ENCODE measurements at places on chromosomes 11 and 22. TPM values are rescaled to one million over a fixed set of nuclear protein-coding genes. Genes with fewer than 3 reads are reported as not detected.

DNA sequence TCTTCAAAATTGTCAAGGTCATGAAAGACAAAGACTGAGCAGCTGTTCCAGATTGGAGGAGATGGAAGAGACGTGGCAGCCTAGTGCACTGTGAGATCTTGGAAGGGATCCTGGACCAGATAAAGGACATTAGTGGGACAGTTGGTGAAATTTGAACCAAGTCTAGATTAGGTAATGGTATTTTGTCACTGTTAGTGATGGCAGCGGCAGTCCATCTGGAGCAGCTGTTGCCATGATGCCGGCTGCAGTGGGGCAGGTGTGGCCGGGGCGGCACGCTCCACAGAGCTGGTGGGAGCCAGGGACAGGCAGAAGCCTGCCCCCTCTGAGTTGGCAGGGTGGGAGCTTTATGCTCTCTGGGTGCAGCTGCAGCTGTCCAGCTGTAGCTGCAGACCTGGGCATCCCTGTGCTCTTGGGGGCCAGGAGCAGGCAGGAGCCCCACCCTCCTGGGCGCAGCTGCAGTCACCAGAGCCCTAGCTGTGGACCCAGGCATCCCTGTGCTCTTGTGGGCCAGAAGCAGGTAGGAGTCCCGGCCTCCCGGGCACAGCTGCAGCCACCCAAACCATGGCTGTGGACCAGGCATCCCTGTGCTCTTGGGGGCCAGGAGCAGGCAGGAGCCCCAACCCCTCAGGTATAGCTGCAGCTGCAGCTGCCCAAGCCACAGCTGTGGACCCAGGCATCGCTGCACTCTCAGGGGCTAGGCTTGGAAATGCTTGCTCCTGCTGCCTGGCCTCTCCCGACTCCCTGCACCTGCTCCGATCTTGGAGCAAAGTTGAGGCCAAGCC lies 20.7 kb downstream of the DIXDC1 start:
- no peaks in the 10 kb centered on the region for H3K4me1 ChIP-seq
- H3K27ac ChIP-seq = no peak overlapping the region
- H3K4me3 ChIP-seq = no peak overlapping the region
- no peaks in the 10 kb centered on the region for H3K27me3 ChIP-seq
- H3K36me3 ChIP-seq = no peaks in the 10 kb centered on the region

DNA sequence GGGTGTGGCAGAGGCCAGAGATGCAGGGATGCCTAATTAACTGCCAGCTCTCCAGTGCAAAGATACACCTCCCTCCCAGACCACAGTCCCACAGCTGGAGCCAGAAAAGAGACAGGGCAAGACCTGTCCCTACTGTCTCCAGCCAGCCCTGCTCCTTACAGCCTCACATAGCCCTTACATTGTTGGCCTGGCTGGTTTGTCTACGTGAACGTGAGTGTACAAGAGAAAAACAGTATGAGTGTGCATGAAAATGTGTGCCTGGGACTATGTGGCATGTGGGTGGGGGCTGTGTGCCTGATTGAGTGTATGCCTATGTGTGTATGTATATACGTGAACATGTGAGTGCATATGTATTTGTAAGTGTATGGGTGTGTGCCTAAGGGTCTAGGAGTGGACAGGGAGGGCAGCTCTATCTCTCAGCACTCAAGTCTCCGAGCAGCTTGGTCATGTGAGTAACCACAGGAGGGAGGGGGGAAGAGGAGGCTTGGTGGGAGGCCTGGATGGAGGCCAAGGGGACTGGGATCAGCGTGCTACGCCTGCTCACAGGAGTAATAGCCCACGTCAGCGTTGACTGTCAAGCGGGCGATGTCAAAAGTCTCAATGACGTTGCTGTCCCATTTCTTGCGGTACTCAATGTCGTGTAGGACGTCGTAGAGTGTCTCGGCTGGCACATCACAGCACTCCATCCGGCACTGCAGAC lies 6.6 kb upstream of the ARAP1 start:
- H3K4me3 ChIP-seq = no peak overlapping the region
- peaks cover 8% of the 10 kb centered on the region for H3K36me3 ChIP-seq
- H3K27me3 ChIP-seq = no peaks in the 10 kb centered on the region
- H3K27ac ChIP-seq = no peak overlapping the region
- H3K4me1 ChIP-seq = peaks cover 3% of the 10 kb centered on the region

- H3K36me3 ChIP-seq = no peaks in the 10 kb centered on the region
- no peak overlapping the region for H3K27ac ChIP-seq
- no peaks in the 10 kb centered on the region for H3K4me1 ChIP-seq
- no peak overlapping the region for H3K4me3 ChIP-seq
- DNase-seq = no peak
These were observed 84.6 kb upstream of the ANO3 start for GRCh38 chr11:26247340-26247739.

DNA sequence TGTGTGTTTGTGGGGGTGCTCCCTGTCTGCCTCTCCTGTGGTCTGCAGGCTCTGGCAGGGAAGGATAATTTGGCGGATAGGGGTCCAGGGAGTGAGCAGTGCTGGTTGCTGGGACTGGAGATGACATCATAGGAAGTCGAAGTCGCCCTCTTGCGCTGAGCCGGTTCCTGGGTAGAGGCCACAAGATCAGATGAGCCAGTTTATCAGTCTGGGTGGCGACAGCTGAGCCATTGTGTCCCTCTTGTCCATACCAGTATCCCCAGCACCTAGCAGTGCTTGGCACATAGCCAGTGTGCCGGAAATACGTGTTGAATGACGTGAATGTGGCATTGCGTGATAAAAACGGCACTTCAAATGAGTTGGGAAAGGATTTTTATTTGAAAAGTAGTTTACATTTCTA lies 9.8 kb downstream of the APOL5 start:
- H3K36me3 ChIP-seq = no peaks in the 10 kb centered on the region
- no peak for DNase-seq
- no peak overlapping the region for H3K27ac ChIP-seq
- no peaks in the 10 kb centered on the region for H3K4me1 ChIP-seq
- H3K4me3 ChIP-seq = no peak overlapping the region
- H3K27me3 ChIP-seq = no peaks in the 10 kb centered on the region

DNA sequence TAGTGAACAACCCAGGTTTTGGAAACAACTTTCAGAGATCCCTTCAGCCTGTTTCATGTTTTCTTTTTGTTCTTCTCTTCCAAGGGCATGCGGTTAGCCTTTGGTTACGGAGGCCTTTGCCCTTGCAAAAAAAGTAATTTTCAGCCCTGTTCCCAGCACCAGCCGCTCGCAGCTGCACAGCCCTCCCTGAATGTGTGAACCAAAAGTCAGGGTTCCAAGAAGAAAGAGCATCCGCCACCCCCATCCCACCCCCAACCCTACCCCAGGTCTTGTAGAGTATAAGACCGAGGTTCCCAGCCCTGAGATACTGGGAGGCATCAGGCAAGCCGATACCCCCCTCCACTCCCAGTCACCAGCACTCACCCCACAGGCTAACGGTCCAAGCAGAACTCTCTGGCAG lies 56.4 kb downstream of the IGLL1 start:
- no peak overlapping the region for H3K27ac ChIP-seq
- no peaks in the 10 kb centered on the region for H3K27me3 ChIP-seq
- peaks cover 13% of the 10 kb centered on the region for H3K4me1 ChIP-seq
- H3K4me3 ChIP-seq = no peak overlapping the region
- no peaks in the 10 kb centered on the region for H3K36me3 ChIP-seq

DNA sequence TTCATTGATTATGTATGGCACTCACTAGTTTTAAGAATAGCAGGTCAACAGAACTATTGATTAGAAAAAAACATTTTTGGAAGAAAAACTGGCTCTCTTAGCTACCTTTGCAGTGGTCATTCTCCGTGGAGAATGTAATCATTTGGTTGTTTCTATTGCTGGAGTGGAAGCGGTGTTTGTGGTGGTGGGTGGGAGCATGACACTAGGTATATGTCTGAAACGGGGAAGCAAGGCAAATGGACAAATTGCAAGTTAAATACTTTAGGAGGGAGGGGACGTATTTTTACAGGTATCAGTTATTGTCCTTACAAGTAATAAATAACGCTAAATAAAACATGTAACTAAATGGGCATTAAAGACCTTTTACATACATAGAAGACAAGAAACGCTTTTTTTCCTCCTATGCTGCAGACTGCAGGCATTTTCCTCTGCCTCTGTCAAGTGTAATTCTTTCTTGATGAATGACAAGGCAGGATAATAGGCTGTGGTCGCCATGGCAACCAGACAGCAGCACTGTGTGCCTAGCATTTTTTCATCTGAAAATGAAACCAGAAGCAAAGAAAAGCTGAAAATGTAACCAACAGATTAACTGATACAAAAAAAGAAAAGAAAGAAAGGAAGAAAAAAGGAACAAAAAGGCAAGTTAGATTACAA lies 46.2 kb downstream of the BLID start:
- DNase-seq = no peak
- H3K27ac ChIP-seq = no peak overlapping the region
- H3K27me3 ChIP-seq = no peaks in the 10 kb centered on the region
- peaks cover 4% of the 10 kb centered on the region for H3K4me1 ChIP-seq
- H3K4me3 ChIP-seq = no peak overlapping the region

- no peak for DNase-seq
- H3K27me3 ChIP-seq = no peaks in the 10 kb centered on the region
- no peak overlapping the region for H3K4me3 ChIP-seq
- no peaks in the 10 kb centered on the region for H3K4me1 ChIP-seq
These were observed 210.0 kb downstream of the KIRREL3 start for GRCh38 chr11:126790550-126791081.

DNA sequence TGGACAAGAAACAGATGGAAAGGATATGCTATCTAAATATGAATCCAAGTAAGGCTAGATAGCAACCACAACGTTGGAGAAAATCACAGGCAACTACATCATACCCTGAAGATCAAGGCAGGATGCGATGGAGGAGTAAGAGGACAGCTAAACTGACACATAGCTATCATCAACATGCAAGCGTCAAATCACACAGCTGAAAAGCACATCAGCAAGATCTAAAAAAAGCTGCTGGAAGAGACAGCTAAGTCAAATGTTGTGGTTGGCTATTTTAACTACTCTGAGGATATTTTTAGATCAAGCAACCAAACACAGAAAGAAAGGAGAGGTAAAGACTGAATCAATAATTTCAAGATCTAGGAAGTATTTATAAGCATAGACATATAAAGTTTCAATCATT lies 466.9 kb downstream of the BRD1 start:
- peaks cover 21% of the 10 kb centered on the region for H3K27me3 ChIP-seq
- no peak overlapping the region for H3K4me3 ChIP-seq
- H3K36me3 ChIP-seq = no peaks in the 10 kb centered on the region
- no peaks in the 10 kb centered on the region for H3K4me1 ChIP-seq
- no peak for DNase-seq

DNA sequence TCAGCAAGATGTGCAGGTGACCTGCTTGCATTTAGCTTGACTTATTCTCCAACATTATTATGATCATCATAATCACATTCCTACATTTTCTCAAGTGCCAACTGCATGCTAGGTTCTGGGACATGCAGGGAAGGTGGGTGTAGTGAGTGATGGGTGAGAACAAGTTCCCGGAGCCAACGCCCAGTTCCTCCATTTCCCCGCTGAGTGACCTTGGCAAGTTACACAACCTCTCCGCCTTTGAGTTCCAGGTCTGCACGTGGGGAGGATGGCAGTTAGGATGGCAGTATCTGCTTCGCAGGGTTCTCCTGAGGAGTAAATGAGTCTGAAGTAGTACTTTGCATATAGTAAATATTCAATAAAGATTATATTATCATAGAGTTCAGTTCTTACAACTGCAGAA lies 140.3 kb downstream of the GRIK4 start:
- no peaks in the 10 kb centered on the region for H3K4me1 ChIP-seq
- H3K27me3 ChIP-seq = no peaks in the 10 kb centered on the region
- H3K27ac ChIP-seq = no peak overlapping the region
- no peak for DNase-seq

GRCh38 chr22:23751441-23751996 lies 607 bp upstream of the ZNF70 start:
- H3K27me3 ChIP-seq = no peaks in the 10 kb centered on the region
- no peak for DNase-seq
- H3K4me1 ChIP-seq = peaks cover 8% of the 10 kb centered on the region
- H3K27ac ChIP-seq = peak overlapping the region; percentile 94
- peak overlapping the region; percentile 75 for H3K4me3 ChIP-seq

DNA sequence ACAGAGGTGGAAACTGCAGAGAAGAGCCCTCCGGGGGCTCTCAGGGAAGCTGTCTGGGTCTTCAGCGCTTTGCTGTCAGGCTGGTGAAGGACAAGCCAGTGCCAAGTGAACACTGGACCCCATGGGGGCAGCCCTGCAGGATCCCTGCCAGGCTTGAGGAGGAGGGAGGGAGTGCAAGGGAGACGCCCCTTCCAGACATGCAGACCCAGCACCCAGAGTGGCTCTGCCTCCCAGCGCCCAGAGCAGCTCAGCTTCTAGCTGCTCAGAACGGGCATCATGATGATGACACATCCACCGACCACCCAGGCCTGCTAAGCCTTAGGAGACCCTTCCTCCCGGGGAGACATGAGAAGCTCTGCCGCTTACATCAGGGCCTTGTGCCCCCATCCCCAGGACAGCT lies 39.7 kb downstream of the TBX1 start:
- no peaks in the 10 kb centered on the region for H3K27me3 ChIP-seq
- H3K27ac ChIP-seq = no peak overlapping the region
- no peak overlapping the region for H3K4me3 ChIP-seq

- no peak overlapping the region for H3K27ac ChIP-seq
- DNase-seq = no peak
- H3K27me3 ChIP-seq = no peaks in the 10 kb centered on the region
These were observed 197.2 kb upstream of the PITPNB start for GRCh38 chr22:28116219-28116673.

GRCh38 chr11:119361056-119361787 lies 14.7 kb upstream of the MFRP start:
- peak overlapping the region; percentile 24 for H3K27ac ChIP-seq
- no peaks in the 10 kb centered on the region for H3K27me3 ChIP-seq
- no peaks in the 10 kb centered on the region for H3K36me3 ChIP-seq
- peaks cover 30% of the 10 kb centered on the region for H3K4me1 ChIP-seq
- no peak overlapping the region for H3K4me3 ChIP-seq

- no peaks in the 10 kb centered on the region for H3K36me3 ChIP-seq
- no peak for DNase-seq
- no peaks in the 10 kb centered on the region for H3K4me1 ChIP-seq
- no peak overlapping the region for H3K4me3 ChIP-seq
- no peaks in the 10 kb centered on the region for H3K27me3 ChIP-seq
These were observed 321.1 kb upstream of the PLET1 start for GRCh38 chr11:112581747-112582146.

DNA sequence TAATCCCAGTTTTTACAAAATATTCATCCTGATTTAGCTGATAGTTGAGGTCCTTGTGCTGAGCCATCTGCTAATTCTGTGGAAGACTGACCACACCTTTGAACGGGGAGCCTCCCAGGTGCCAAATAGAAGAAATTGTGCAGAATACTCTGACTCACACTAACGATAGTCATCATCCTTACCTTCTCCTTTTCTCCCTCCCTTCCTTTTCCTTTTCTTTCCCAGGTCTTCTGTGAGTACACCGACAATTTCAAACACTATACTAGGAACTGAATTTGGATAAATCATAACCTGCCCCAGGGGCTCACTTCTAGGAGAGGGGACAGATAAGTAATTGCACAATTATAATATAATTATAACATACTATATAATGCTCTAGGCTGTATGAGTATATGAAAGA lies 73.1 kb upstream of the CTSC start:
- no peaks in the 10 kb centered on the region for H3K36me3 ChIP-seq
- DNase-seq = no peak
- H3K4me3 ChIP-seq = no peak overlapping the region
- no peaks in the 10 kb centered on the region for H3K27me3 ChIP-seq
- H3K27ac ChIP-seq = no peak overlapping the region

- H3K27me3 ChIP-seq = no peaks in the 10 kb centered on the region
- H3K4me1 ChIP-seq = no peaks in the 10 kb centered on the region
- DNase-seq = no peak
- no peak overlapping the region for H3K27ac ChIP-seq
These were observed 229.0 kb upstream of the ZC3H12C start for GRCh38 chr11:109864151-109864661.

The UCP3 gene
- 2.6 TPM for total RNA-seq

The PLEKHB1 gene
- 30.5 TPM for total RNA-seq

The UBQLN3 gene
- 0.14 TPM for total RNA-seq

The ESAM gene
- total RNA-seq = 164 TPM

The FXYD6 gene
- 59.0 TPM for total RNA-seq

The CHST1 gene
- total RNA-seq = 4.9 TPM

The SSH3 gene
- total RNA-seq = 36.4 TPM

The OR51S1 gene
- not detected for total RNA-seq

The TRIM49 gene
- total RNA-seq = not detected
